ENCODE measurements at places on chromosomes 2 and 18. TPM values are rescaled to one million over a fixed set of nuclear protein-coding genes. Genes with fewer than 3 reads are reported as not detected.

Gene INHBB
- polyA plus RNA-seq = 0.90 TPM

GRCh38 chr2:149536649-149537048 is 50.9 kb downstream of the MMADHC start:
- no peak for DNase-seq

GRCh38 chr2:98903767-98904485 is 32.1 kb downstream of the CRACDL start:
- DNase-seq = no peak

DNA sequence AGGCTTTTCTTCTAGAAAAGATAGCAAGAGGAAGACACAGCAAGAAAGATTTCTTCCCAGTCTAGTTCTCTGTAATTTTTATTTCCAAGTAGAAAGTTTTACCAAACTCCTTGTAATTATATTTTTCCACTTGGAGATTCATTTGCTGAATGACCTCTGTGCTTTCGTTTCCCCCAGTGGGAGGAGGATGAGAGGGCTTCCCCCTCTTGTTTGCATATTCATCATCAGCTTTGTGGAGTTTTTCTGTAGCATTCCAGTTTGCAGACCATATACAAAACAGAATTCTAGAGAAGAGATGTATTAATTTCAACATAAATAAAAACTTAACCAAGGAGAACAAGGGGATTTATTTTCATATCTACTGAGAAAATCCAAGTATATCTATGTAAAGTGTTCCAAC is 51.3 kb downstream of the RMDN2 start:
- no peak for DNase-seq

DNA sequence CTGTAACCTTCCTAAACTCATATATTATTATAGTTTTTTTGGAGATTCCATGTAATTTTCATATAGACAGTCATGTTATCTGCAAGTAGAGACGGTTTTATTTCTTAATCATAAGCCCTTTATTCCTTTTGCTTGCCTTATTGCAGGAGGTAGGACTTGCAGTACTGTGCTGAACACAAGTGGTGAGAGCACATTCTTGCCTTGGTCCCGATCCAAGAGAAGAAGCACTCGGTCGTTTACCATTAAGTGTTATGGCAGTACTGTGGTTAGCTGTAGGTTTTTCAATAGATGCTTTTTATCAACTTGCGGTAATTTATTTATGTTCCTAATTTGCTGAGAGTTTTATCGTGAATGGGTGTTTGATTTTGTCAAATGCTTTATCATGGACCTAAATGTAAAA is 305.7 kb downstream of the DYSF start:
- DNase-seq = no peak

- no peak for DNase-seq
Observed at GRCh38 chr2:57882895-57883515, 163.6 kb upstream of the VRK2 start.
